ENCODE measurements at places on chromosomes 2 and 18. TPM values are rescaled to one million over a fixed set of nuclear protein-coding genes. Genes with fewer than 3 reads are reported as not detected.

The FAM228A gene
- 0.61 TPM for polyA plus RNA-seq

The RAB6C gene
- not detected for polyA plus RNA-seq

DNA sequence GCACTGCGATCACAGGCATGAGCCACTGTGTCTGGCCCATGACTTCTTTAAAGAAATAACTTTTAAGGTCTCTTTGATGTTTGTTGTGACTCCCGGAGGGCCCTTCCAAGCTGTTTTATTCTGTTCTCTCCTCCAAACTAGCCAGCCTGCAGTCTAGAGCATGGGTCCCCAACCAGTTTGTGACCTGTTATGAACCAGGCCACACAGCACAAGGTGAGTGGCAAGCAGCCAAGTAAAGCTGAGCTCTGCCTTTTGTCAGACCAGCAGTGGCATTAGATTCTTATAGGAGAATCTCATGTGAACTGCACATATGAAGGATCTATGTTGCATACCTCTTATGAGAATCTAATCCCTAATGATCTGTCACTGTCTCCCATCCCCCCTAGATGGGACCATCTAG, 223.9 kb upstream of the RGPD4 start:
- DNase-seq = no peak

GRCh38 chr2:72770879-72771461, 54.9 kb downstream of the EXOC6B start:
- peak; percentile 83 for DNase-seq

DNA sequence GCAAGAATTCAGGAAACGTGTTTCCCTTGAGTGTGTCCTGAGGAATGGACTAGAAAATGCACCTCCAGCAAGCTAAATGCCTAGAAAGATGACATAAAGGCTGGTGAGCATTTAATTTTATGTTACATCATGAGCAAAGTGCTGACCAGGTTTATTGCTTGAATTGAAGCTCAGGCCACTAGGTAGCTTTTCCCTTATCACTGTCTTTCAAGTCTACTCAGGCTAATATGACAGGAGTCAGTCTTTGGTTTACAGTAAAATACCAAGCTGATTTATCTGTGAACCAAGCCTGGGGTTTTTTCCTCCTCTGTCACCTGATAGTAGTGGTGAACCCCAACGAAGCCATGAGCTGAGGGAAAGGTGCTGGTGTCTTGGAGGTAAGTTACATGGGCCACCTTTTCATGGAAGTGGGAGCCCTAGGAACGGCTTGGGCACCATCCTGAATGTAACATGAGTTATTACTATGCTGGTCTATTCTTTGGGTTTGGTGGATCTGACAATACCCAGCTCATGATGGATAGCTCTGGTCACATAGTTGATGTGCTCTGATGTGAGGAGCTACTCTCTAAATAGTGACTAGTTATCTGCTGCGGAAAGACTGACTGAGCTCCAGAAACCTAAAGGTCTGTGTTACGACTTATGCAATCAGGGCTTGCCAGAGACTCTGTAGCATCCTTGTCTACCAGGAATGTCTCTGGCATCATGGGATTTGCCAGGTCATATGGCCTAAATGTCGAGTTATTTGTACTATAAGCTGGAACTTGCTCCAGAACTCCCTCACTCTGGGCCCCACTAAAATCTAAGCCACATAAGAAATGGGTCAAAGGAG, 39.8 kb downstream of the NUP35 start:
- no peak for DNase-seq

GRCh38 chr2:105052773-105053172, 14.9 kb downstream of the MRPS9 start:
- no peak for DNase-seq

- no peak for DNase-seq
These were observed 72.2 kb downstream of the MAP2 start for GRCh38 chr2:209495855-209496585.

- DNase-seq = no peak
These were observed 6.7 kb downstream of the UXS1 start for GRCh38 chr2:106187273-106187891.

DNA sequence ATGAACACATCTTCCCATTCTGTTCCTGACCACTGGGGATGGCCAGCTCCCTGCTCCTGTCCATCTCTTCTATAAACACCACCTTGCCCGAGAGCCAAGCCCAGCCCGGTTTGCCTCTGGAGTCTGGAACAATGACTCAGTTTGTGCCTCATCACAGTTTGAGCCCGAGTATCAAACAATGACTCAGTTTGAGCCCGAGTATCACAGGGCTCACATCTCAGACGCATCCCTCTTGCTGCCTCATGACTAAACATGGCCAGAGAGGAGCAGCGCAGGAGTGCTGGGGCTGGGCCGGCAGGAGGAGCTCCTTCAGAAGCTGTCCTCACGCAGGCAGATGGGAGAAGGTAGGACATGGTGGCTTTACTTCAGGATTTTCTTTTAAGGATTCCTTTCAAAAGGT, 68.7 kb downstream of the PXDN start:
- peak; percentile 88 for DNase-seq

DNA sequence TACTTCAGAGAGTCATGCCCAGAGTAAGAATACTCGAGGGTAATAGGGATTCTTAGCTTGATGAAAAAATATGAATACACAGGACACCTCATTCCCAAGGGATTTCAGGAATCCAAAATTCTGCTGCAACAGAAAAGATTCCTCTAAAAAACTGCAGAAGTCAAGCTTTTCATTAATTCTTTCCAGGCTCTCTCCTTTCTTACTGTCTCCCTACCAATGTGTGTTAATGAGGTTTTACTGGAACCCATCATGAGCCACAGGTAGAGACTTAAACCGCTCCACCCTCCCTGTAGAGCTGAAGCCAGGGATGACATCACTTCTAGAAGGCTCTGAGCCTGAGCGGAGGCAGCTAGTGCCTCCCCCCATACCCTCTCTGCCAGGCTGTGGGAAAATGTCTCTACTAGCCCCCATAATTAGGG, 3.4 kb downstream of the SDC1 start:
- no peak for DNase-seq

DNA sequence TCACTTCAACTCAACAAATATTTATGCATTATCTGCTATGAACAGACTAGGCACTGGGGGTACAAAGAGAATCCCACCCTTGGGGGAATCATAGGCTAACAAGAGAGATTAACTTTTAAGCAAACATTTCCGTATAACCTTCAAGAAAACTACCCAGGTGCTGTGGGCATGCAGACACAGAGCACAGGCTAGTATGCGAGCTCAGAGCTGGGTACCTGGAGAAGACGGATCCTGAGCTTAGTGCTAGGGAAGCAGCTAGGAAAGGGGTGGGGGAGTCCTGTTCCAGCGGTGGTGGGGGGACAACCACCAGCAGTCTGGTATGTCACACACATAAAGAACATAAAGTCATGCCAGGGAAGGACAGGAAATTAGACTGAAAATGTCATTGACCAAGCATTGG, 17.5 kb upstream of the DSG3 start:
- no peak for DNase-seq

GRCh38 chr18:11009147-11009546, 140.2 kb downstream of the PIEZO2 start:
- DNase-seq = no peak

- DNase-seq = peak; percentile 45
These were observed 638.6 kb downstream of the ERBB4 start for GRCh38 chr2:211900000-211900399.

Data from cardiac muscle cell (in vitro differentiated cells and primary cell).